Spinal cord (tissue), 10 donors: ENCODE measurements at places on chromosomes 3 and 15. TPM values are rescaled to one million over a fixed set of nuclear protein-coding genes. Genes with fewer than 3 reads are reported as not detected.

Gene CPNE4
- polyA plus RNA-seq = 22.8 TPM

Gene ASB14
- polyA plus RNA-seq = 0.62 TPM

Gene CCNB2
- polyA plus RNA-seq = 18.8 TPM

Gene DISP2
- 28.6 TPM for polyA plus RNA-seq

Gene CCDC13
- 6.3 TPM for polyA plus RNA-seq

Gene PPP1R14D
- polyA plus RNA-seq = not detected

Gene FBXW12
- polyA plus RNA-seq = 1.5 TPM

Gene IFT122
- 34.5 TPM for polyA plus RNA-seq

Gene CP
- polyA plus RNA-seq = 0.93 TPM

Gene SLC22A13
- 0.10 TPM for polyA plus RNA-seq

DNA sequence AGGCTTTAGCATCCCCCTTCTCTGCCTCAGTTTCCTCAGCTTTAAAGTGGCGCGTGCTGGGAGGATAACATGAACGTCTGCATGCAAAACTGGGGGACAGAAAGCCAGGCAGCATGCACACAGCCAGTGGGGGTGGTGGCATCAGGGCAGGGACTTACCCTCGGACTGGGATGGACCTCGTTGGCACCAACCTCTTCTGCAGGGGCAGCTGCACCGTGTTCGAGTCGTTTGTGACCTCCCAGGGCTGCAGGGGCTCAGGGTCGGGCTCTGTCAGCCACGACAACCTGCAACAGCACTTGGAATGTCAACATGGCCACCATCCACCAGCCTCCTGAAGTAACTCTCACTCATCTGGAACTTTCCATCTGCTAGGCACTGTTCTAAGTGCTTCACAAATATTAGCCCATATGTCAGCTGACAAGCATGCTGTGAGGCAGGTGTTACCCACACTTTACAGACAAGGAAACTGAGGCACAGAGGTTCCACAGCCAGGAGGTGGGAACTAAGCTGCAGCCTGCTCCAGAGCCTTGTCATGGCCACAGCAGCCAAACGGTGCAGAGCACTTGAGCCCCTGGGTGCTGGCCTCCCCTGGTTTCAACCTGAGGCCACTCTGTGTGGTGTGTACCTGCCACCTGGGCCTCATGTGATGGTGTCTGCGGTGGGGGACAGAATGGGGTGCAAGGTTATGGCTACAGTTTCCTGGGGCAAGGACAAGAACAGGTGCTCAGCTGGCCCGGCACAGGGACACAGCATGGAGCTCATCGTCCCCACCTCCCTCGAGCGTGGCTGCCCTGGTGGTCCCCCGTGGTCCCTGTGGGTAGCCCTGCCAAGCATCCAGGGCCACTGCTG is 6.7 kb downstream of the C3orf22 start:
- H3K27ac ChIP-seq = no peak overlapping the region
- no peaks in the 10 kb centered on the region for H3K36me3 ChIP-seq
- H3K4me3 ChIP-seq = no peak overlapping the region
- H3K4me1 ChIP-seq = peaks cover 45% of the 10 kb centered on the region

DNA sequence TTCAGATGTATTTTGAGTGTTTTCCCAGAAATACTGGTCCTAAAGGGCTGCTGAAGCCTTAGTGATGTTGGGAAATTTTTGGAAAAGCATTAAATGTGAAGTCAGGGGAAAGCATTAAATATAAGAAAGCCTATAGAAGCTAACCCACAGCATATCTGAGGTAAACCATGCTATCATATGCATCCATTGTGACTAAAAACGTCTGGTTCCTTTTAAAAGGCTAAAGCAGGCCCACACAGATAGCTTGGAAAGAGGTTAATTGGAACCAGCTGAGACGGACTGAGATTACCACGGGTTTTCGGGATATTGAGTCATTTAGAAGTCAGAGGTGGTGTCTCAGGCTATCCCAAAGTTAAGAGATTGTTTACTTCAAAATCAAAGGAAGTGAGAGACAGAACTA is 78.2 kb downstream of the CYP19A1 start:
- H3K27ac ChIP-seq = no peak overlapping the region
- no peaks in the 10 kb centered on the region for H3K27me3 ChIP-seq
- no peaks in the 10 kb centered on the region for H3K4me1 ChIP-seq

GRCh38 chr3:186544281-186544680 is at the start of gene CRYGS:
TSS of gene CRYGS (minus strand) at chr3:186544380. CDS start at chr3:186544326, 54 bp downstream.
- no peak for DNase-seq
- H3K4me1 ChIP-seq = no peaks in the 10 kb centered on the region
- peaks cover 12% of the 10 kb centered on the region for H3K36me3 ChIP-seq
- no peak within 1 kb of the TSS for H3K27ac ChIP-seq

DNA sequence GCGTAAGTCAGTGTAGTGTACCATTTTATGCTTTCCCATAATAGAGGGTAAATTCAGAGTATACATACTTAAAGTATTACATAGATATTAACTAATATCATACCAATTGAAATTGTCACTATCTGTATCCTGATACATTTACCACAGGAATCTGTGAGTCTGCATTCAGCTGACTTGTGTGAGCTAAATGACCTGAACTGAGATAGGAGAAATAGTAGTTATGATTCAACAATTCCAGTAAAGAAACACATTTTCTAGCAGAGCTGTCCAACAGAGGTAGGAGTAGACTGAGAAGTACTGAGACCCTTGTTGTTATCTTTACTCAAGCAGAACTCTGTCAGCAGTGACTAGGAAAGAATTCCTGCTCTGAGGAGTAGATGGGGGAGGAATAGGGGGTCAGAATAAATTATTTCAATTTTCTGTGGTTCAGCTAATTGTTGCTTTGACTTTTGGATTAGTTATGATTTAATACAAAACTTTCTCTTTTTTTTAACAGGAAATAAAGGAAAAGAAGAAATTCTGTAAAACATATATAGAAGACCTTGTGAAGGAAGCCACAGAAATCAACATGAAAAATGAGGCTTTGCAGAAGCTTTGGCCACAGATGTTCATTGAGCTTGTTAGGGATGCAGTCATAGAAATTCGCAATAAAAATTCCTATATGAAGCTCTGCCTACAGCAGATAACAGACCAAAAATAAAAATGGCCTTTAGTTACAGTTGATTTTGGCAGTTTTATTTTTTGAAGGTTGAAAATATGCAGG is 66.2 kb upstream of the THSD4 start:
- no peaks in the 10 kb centered on the region for H3K27me3 ChIP-seq
- H3K4me3 ChIP-seq = no peak overlapping the region
- no peaks in the 10 kb centered on the region for H3K4me1 ChIP-seq

- H3K4me3 ChIP-seq = peak overlapping the region; percentile 68
- no peaks in the 10 kb centered on the region for H3K36me3 ChIP-seq
- no peak overlapping the region for H3K27ac ChIP-seq
- H3K4me1 ChIP-seq = peaks cover 22% of the 10 kb centered on the region
- no peak for DNase-seq
- H3K27me3 ChIP-seq = peaks cover 11% of the 10 kb centered on the region
Measured at GRCh38 chr3:57078344-57078634, 17.8 kb downstream of the SPATA12 start.

GRCh38 chr3:78737988-78738387 is 1029.8 kb downstream of the ROBO1 start:
- H3K4me1 ChIP-seq = no peaks in the 10 kb centered on the region
- no peak for DNase-seq
- H3K27me3 ChIP-seq = no peaks in the 10 kb centered on the region
- no peaks in the 10 kb centered on the region for H3K36me3 ChIP-seq
- no peak overlapping the region for H3K4me3 ChIP-seq

DNA sequence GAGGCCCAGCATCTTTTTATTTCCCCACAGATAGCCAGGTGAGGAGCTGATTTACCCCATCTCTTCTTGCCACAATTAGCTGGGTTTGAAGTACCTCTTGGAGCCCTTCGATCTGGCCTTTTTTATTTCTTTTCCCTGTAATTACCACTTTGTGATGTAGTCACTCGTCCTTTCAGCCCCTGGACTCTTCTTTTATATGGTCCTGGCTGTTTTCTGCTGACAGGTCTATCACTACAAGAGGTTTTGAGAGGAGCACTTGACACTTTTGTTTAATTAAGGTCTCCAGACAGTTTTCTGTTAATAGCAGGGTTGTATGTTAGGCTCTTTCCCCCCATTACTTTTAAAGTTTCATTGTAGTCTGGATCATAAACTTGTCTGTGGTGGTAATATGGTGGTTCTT is 11.8 kb downstream of the ATXN7 start:
- no peaks in the 10 kb centered on the region for H3K36me3 ChIP-seq
- H3K4me3 ChIP-seq = no peak overlapping the region
- H3K4me1 ChIP-seq = peaks cover 8% of the 10 kb centered on the region
- no peak overlapping the region for H3K27ac ChIP-seq
- no peaks in the 10 kb centered on the region for H3K27me3 ChIP-seq

DNA sequence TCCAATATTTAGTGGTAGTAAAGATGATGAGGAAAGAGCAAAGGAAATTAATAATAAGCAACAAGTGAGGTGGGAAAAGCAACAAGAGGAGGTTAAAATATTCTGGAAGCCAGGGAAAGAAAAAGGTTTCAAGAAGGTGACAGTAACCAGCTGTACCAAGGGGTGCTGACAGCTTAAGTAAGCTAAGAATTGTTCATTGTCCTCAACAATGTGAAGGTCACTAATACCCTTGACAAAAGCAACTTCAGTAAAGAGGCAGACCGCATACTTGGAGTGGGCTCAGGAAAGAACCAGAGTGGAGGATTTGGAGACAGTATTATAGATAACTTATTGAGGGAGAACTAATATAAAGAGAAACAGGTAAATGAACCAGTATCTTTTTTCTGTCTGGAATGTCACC is 116.2 kb downstream of the GBE1 start:
- no peaks in the 10 kb centered on the region for H3K4me1 ChIP-seq
- no peak overlapping the region for H3K27ac ChIP-seq
- H3K27me3 ChIP-seq = no peaks in the 10 kb centered on the region
- no peaks in the 10 kb centered on the region for H3K36me3 ChIP-seq

GRCh38 chr3:62238431-62238830 is 134.9 kb downstream of the FEZF2 start:
- no peaks in the 10 kb centered on the region for H3K36me3 ChIP-seq
- no peak overlapping the region for H3K4me3 ChIP-seq
- DNase-seq = no peak
- peaks cover 9% of the 10 kb centered on the region for H3K4me1 ChIP-seq

GRCh38 chr3:13188975-13189374 is 115.7 kb upstream of the IQSEC1 start:
- H3K27me3 ChIP-seq = no peaks in the 10 kb centered on the region
- H3K4me1 ChIP-seq = peaks cover 23% of the 10 kb centered on the region
- no peak overlapping the region for H3K27ac ChIP-seq
- DNase-seq = no peak
- no peak overlapping the region for H3K4me3 ChIP-seq

GRCh38 chr15:84962955-84963354 is 18.7 kb upstream of the PDE8A start:
- no peak overlapping the region for H3K27ac ChIP-seq
- H3K36me3 ChIP-seq = no peaks in the 10 kb centered on the region
- H3K4me1 ChIP-seq = no peaks in the 10 kb centered on the region
- DNase-seq = no peak
- H3K4me3 ChIP-seq = no peak overlapping the region

DNA sequence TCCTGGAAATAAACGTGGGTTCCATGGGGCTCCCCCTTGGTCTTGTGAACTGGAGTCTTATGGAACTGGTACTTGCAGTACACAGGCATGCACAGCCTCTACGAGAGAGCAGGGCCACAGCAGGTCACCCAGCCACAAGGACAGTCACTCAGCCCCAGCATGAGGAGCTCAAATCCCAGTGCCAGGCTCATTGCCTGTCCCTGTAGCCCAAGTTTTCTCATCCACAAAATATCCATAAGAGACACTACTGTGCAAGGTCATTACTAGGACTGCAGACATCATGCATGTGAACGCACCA is 48.0 kb downstream of the CFAP92 start:
- H3K27ac ChIP-seq = no peak overlapping the region
- DNase-seq = no peak
- no peaks in the 10 kb centered on the region for H3K27me3 ChIP-seq
- no peak overlapping the region for H3K4me3 ChIP-seq
- peaks cover 7% of the 10 kb centered on the region for H3K36me3 ChIP-seq

- peaks cover 30% of the 10 kb centered on the region for H3K4me1 ChIP-seq
- peaks cover 12% of the 10 kb centered on the region for H3K36me3 ChIP-seq
- H3K27ac ChIP-seq = peak overlapping the region; percentile 1
Measured at GRCh38 chr3:197549261-197549885, 6.4 kb downstream of the BDH1 start.

GRCh38 chr3:196287090-196287439 is 461 bp downstream of the PCYT1A start:
- H3K4me3 ChIP-seq = peak overlapping the region; percentile 94
- H3K36me3 ChIP-seq = peaks cover 6% of the 10 kb centered on the region
- no peaks in the 10 kb centered on the region for H3K27me3 ChIP-seq
- no peak for DNase-seq
- peak overlapping the region; percentile 91 for H3K27ac ChIP-seq
- peaks cover 20% of the 10 kb centered on the region for H3K4me1 ChIP-seq

DNA sequence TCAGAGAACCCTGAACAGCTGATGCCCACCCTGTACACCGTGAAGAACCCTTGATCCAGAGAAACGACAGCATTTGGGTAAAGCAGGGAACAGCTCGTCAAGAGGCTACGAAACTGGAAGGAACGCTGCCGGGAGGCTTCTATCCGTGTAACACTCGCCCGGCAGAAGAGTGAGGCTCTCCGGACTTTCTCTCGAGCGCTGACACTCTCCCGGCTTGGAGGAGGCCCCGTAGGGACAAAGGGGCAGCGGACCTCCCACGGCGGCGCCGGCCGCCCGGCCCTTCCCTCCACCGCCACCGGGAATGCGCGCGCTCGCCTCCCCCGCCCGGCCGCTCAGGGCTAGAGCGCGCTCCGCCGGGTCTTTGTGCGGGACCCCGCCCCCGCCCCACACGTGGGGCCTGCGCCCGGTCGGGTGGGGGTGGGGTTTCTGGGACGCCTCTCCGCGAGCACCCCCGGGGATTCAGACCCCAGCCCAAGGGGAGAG is 1.7 kb downstream of the HYAL2 start:
- H3K4me1 ChIP-seq = peaks cover 73% of the 10 kb centered on the region
- H3K27me3 ChIP-seq = no peaks in the 10 kb centered on the region

- H3K27ac ChIP-seq = peak overlapping the region; percentile 91
- H3K4me1 ChIP-seq = peaks cover 11% of the 10 kb centered on the region
- H3K36me3 ChIP-seq = no peaks in the 10 kb centered on the region
- H3K4me3 ChIP-seq = peak overlapping the region; percentile 82
- DNase-seq = no peak
Measured at GRCh38 chr3:197748597-197749314, 927 bp upstream of the FYTTD1 start.

DNA sequence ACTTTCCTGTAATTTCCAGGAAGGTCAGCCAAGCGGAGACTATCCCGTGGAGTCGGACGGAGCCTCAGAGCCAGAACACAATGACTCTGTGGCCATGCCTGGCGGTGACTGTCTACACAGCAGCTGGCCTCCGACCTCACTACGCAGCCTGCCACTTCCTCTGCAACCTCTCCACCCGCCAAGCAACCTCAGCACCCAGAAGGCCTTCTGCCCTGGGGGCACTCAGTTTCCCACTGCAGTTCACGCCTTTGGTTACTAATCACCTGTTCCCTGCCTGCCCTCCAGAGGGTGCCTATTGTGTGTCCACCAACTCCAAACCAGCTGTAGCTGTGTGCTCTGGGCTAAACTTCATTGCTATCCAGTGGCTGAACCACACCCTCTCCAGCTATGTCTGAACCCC is 44.0 kb downstream of the TM2D3 start:
- peaks cover 34% of the 10 kb centered on the region for H3K4me1 ChIP-seq
- H3K27me3 ChIP-seq = no peaks in the 10 kb centered on the region
- H3K27ac ChIP-seq = no peak overlapping the region
- no peak for DNase-seq
